ENCODE measurements at places on chromosomes 6 and 20.

DNA sequence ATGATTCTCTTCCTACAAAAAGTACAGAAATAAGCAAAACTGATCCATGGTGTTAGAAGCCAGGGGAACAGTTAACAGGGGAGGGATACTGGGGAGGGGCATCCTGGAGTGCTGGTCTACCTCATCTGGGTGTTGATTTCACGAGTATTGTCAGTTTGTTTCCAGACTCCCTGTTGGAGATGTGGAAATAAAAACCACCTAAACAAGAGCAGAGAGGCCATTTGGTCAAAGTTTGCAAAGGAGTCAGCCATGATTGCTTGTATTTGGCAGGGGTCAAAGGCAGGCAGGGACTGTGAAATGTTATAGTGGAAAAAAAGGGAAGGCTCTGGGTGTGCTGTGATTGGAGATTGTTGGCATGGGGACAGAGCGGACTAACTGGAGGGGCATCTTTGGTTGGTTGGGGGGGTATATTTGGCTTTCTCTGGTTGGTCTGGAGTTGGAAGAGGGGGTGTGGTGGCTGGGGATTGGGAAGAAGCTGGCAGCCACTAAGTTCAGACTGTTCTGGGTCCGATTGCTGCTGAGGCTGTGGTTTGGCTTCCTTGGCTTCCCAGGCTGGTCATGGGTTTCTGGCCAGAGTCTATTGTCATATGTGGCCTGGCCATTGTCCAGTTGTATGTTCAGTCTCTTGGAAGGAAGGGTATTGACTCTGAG, 14.9 kb upstream of the PANK2 start:
- no peak for DNase-seq

DNA sequence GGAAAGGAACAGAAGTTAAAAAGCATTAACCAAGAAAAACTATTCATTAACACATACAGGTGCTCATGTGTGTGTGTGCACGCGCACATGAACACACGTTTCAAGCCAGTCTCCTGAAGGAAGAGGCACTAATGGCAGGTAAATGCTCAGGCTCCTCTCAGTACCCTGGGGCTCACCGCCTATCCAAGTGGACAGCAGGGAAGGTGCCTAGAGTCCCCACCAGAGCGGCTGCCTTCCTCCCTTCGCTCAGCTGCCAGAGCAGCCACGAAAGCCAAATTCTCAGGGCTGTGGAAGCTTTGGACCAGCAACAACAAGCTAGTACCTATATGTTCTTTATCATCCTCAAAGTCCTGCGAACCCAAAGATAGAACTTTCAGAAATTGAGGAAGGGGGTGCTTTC, 42.6 kb downstream of the PLCG1 start:
- no peak for DNase-seq

DNA sequence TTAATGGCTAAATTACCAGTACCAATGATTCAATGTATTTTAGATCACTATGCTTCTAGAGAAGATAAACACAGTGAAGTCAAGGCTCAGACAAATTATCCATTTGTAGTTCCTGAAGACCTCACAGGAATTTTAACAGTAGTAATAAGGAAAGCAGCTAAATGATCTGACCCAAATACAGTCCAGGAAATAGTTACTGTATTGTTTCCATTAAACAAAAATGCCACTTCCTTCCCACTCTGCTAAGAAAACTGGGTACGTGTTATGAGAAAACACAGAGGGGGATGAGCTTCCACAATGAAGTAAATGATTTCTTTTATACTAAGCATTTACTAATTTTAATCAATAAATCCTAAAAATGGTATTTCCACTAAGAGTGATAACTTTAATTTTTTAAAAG, 127.9 kb downstream of the CDK19 start:
- no peak for DNase-seq

DNA sequence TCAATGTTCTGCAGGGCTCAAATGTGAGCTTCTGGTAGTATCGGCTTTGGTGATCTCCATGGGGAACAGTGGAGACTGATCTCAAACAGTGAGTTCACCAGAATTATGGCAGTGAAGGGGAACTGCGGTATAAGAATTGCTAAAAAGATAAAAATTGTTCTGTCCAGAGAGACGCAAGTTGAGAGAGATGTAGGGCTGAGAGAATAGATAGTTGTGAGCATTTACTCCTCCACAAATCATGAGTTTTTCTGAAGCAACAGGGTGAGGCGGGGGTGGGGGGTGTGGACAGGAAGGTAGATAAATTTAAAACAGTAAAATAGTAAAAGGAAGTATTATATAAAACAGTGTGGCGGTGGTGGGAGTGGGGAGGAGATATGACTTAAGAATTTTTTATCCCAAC, 98.6 kb upstream of the NEDD9 start:
- DNase-seq, result no peak

Measured in NCI-H187 (cell line).